Lung microvascular endothelial cell (primary cell): ENCODE measurements at places on chromosomes 3 and 15.

GRCh38 chr3:160001850-160002623 lies 13.4 kb downstream of the IL12A start:
- DNase-seq: no peak

DNA sequence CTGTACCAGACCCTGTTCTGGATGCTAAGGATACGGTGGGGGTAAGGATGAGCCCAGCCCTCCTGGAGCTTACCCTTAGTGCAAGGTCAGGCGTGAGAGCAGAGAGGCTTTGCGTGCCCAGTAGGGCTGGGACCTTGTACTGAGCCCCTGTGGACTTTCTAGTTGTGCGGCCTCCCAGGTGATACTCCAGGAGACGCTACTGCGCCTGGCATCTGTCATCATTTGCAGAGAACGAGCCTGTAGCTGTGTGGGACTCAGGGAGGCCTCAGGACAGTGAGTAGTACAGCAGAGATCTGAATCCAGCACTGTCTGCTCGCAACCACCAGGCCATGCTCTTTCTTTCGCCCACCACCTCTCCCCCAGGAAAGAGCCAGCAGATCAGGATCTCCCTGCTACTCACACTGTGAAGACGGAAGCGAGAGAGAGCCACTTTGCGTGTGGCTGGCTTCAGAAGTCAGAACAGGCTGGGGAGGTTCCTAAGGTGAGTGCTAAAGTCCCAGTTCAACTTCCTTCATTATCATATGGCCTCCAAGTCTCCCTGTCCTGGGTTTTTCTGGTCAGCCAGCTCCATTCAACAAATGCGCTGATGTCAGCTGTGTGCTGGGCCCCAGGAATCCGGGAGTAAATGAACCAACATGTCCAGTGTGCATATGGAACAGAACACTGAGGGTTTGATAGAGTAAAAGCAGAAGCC lies 38.2 kb upstream of the ITGA11 start:
- no peak for DNase-seq

DNA sequence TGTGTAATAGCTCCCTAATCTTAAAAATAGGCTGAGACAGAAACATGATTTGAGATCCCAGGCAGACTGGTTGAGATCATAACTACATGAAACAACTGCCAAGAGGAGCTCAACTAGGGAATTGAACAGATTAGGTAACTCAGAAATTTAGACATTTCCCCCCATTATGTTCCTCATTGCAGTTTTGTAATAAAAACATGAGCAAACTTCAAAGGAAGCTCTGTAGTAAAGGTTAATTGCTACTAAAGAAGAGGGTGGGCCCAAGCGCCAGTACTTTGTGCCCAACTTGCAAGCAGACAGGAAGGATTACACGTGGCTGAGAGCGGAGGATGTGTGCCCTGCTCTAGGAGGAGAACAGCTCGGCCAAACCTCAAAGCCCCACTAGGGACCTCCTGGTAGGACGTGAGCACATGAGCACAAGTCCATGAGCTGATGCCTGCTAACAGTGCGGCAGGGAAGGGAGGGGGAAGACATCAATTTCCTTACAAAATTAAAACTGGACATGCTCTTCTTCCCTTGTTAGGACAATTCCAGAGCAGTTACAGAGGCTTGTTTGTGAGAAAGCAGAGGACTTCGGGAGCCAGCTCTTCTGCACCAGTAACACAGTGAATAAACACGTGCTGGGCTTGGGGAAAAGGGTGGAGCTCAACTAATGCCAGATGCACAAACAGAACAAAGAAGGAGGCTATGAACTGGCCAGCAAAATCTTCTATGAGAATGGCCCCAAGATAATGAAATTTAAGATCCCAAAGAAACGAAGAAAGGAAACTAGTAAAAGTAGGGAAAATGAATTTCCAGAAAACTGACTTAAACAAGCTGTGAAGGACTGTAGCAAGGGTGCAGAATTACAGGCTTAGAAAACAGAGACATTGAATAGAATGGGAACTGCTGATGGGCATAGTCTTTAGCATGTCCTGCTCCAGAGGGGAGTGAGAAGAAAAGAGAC lies 275.5 kb downstream of the MECOM start:
- peak; percentile 33 for DNase-seq

DNA sequence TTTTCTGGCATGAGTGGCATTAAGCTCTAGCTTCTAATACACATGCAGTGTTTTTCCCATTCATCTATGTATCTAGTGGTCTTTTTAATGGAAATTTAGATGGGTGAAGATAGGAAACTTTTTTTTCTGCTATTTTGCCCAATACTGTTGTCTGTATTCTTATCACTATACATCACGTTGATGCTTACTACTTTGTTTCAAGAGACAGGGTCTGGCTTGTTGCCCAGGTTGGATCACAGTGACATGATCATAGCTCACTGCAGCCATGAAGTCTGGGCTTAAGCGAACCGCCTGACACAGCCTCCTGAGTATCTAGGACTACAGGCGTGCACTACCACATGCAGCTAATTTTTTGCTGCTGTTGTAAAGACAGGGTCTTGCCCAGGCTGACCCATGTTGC lies 84.6 kb downstream of the PEAK1 start:
- DNase-seq: peak; percentile 85

DNA sequence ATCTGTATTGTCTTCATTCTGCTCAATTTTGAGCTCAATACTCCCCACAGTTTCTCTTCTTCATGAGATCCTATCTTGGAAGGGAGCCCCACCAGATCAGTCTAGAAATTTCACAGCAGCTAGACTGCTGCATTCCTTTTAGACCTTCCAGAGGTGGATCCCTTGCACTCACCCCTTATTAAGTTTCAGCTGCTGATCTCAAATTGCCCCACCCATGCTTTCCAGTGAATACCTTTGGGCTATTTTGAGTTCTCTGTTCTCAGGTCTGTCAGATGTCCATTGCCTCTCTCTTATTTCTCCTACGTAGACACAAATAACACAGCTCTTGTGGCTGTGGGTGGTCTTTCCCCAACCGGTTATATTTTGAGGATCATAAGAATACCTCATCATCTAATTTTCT lies 60.8 kb downstream of the GPR156 start:
- DNase-seq: no peak
